ENCODE measurements at places on chromosomes 5 and 9.

DNA sequence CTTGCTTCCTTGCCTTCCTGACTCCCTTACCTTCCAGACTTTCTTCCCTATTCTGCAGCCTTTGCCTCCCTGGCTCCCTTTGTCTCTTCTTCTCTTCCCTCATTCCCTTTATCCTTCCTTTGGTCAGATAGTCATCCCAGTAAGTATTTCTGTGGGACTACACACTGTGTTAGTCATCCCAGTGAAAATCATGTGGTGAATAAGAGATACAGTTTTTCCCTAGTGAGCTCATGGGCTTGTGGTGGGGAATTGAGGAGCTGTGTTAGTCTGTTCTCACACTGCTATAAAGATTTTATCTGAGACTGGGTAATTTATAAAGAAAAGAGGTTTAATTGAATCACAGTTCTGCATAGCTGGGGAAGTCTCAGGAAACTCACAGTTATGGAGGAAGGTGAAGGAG is 109.8 kb upstream of the EDIL3 start:
- no peak for DNase-seq

- DNase-seq = no peak
Measured at GRCh38 chr5:139901251-139901575, 105.6 kb downstream of the PSD2 start.

DNA sequence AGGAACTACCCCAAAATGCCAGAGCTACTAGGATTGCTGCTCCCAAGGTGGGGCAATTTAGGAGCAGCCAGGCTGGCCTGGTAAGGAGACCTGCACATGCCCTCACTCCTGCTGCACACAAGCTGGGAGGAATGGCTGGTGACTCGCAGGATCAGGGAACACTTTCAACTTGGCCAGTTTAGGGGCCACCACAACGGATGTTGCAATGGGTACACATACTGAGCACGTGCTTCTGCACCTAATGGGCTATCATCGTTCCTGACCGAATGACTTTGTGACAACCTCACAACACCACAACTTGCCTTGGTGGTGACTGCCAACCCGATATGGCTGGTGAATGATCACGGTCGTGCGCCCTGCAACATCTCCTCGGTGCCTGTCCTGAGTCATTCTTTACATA is 172.0 kb downstream of the ROR2 start:
- no peak for DNase-seq

DNA sequence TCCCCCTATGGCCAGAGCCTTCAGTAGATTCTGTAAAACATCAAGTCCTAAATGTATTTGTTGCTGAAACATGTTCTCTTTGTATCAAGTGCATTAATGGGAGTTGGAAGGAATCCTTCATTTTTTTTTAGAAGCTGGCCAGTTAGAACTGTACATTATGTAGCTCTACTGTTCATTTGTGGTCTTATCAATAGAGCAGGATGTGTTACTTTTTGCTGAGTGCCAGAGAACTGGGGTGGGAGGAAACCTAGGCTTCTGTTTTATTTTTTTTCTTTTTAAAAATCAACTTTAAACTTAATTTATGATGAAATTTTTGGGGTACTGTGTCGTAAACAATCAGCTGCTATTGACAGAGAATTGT is 5.1 kb downstream of the PIP5K1B start:
- DNase-seq = no peak

GRCh38 chr5:159106193-159106568 is 6.5 kb upstream of the EBF1 start:
- peak; percentile 27 for DNase-seq

DNA sequence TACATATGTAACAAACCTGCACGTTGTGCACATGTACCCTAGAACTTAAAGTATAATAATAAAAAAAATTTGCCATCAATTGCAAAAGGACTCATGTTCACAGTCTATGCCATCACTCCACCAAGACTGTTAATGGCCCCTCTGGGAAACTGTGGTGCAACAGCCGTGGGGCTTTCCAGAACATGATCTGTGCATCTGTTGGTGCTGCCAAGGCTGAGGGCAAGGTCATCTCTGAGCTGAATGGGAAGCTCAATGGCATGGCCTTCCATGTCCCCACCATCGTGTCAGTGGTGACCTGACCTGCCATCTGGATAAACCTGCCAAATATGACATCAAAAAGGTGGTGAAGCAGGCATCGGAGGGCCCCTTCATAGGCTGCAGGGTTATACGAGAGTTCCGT is 33.4 kb upstream of the AGXT2 start:
- DNase-seq = no peak

GRCh38 chr9:133165452-133165730 is 1.7 kb upstream of the GBGT1 start:
- no peak for DNase-seq

- DNase-seq = no peak
Measured at GRCh38 chr5:176583076-176583475, 26.9 kb downstream of the GPRIN1 start.

DNA sequence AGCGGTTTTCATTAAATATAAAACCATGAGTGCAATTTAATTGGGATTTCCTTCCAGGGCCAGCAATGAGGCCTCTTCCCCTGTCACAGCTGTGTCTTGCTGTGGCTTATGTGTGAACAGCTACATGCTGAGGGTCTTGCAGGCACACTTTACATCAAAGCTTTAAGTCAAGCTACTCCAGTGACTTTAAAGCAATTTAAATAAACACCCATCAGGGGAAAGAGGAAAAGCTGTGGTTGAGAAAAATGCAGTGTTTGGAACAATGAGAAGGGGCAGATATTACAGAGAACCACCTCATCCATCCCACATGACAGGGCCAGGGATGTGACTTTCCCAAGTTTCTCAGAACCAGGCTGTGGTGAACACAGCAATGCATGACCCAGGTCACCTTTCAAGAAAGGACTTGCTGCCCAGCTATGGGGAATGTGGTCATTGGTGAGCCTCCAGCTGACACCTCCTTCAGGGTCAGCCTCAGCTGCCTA is 115.9 kb upstream of the LPAR1 start:
- DNase-seq = no peak

DNA sequence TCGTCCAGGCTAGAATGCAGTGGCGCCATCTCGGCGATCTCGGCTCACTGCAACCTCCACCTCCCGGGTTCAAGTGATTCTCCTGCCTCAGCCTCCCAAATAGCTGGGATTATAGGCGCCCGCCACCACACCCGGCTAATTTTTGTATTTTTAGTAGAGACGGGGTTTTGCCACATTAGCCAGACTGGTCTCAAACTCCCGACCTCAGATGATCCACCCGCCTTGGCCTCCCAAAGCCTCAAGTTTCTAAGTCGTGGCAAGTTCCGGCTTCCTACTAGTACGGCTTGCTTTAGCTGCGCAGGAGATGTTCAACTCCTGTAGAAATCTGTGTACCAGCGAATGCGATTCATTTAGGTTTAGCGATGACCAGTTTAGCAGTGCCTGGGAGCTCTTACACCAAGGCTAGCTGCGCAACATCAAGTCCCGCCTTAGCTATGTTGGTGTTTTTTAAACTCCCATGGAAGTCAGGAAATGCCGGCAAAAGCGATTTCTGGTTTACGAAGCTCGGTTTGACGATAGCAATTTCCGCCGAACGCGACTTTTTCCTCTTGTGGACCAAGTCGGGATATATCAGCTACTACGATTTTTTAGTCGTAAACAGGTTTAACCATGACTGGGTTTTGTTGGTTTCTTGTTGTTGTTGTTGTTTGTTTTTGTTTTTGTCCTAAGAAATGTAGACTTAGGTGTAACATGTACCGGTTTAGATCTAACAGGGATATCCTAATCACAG is 46.4 kb downstream of the ANXA2R start:
- no peak for DNase-seq

GRCh38 chr5:93746406-93747056 is 5.1 kb upstream of the POU5F2 start:
- DNase-seq = no peak

- DNase-seq = no peak
Measured at GRCh38 chr9:125317704-125318103, 56.1 kb downstream of the GAPVD1 start.

DNA sequence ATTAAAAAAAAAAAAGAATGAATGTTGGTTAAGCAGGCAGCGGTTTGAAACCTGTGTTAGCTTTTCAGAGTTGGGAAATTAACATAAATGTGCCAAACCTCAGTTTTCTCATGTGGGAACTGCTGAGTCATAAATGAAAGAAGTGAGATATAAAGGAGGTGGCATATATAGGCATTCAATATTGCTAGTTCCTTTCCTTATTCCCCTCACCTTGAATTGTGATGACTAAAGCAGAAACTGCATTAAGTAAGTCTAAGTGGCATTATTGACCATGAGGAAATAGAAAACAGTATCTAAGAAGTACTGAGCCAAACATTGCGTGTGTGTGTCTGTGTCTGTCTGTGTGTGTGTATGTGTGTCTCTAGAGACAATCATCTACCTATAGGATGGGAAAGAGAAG is 691.2 kb downstream of the TLR4 start:
- DNase-seq = no peak

GRCh38 chr9:133726401-133727276 is 11.5 kb downstream of the SARDH start:
- DNase-seq = peak; percentile 81

- DNase-seq = no peak
Measured at GRCh38 chr5:159912033-159912800, 4.1 kb upstream of the ADRA1B start.

DNA sequence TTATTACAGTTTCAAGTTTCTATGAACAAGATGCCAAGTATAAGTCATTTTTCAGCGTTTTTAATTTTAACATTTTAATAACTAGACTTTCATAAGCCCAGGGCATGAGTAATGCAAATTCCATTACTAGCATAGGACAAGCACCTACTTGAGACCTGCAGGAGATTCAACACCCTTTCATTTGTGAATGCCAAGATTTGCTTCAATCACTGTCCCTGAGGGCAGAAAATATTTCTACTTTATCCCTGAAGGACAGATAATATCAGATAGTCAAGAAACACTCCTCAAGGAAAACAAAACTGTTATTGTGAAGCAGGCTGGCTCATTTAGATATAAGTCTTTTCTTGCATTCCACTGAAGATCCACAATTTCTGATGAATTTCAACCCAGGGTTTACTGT is 27.7 kb upstream of the ZNF622 start:
- DNase-seq = no peak

DNA sequence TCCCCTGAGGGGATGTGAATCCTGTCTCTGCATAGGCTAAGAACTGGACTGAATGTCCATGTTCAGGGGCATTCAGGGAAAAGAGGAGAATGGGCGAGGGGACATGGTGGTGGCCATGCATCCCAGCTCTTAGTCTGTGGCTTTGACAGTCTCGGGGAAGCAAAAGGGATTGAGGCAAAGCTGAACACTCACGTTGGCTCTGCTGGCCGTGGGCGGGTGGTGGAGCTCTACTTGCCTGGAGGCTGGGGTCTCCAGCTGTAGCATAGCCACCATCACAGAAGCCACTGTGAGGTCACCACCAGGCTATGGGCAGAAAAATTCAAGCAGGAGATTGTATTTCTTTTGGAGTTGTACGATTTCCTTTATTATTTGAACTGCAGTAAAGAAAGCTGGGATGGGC is 4.1 kb downstream of the GARIN3 start:
- no peak for DNase-seq

- peak; percentile 87 for DNase-seq
Measured at GRCh38 chr9:72592502-72593403, 71.3 kb downstream of the TMC1 start.

DNA sequence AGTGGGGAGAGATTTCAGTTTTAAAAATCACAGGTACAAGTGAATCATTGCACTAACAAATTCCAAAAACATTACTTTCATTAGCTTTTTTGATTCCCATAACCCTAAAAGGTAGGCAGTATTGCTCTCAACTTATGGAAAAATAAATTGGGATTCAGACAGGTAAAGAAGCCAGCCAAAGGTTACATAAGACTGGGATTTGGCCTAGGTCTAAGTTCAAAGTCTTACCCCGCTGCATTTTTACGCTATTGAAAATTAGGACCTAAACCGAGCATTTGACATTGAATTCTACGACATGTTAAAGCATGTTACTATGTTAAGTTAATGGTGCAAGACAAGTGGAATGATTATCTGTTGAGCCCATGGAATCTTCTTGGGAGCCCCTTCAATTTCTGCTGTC is 89.6 kb downstream of the ENC1 start:
- no peak for DNase-seq

DNA sequence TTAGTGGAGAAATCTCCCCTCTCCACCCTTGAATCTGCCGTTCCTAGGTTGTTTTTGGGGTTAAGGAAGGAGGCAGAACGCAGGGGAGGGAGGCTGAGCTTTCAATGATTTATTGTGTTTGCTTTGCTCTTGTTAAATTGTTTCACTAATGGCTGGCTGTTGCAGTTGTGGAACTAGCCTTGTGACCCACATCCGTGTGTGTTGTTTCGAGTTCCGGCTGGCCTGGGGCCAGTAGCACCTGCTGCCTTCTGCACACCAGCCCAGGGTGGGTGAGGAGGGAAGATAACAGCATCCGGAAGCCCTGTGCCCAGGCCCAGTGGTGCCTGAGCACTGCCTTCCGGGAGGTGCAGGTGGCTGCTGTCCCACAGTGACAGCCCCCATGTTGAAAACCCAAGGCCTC is 3.6 kb downstream of the ERGIC1 start:
- DNase-seq = peak; percentile 97

GRCh38 chr9:125393426-125393825 is 131.8 kb downstream of the GAPVD1 start:
- no peak for DNase-seq

DNA sequence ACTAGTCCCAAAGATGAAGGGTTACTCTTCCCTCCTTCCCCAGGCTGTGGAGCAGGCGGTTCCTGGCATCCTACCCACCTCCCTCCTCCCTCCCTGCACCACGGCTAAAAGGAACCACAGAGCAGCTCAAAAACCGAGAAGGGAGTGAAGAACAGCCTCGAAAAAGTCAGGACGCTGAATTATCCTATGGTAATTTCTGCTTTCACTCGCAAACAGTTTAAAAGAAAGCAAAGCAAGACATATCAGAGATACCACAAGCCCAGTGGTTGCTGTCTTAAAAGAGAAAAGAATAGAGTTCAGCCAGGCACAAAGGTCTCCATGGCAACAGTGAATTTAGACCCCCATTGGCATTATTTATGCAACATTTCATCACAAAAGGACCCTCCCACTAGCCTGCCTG is 315.4 kb downstream of the CTNND2 start:
- DNase-seq = no peak

- peak; percentile 38 for DNase-seq
Measured at GRCh38 chr9:88388886-88389605, 802 bp downstream of the SPIN1 start.

DNA sequence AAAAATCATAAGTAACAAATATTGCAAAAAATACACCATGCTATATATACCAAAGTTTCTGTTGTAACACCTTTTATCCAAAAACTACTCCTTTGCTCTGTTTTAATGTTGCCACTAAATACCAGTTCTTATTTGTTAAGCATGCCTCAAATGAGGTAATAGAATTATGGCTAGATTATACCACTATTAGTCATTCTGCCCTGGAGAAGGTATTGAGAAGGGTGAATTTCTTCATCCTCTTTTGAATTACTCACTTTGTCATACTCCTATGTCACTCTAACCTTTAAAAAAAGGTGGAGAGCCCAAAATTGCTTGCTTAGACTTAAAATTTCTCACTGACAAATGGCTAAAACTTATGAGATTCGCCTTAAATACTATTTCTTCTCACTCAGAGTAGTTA is 750.9 kb downstream of the MAT2B start:
- DNase-seq = no peak

GRCh38 chr5:104533498-104533897 is 970.9 kb upstream of the NUDT12 start:
- DNase-seq = no peak
